HCEC 1CT (cell line): ENCODE measurements at places on chromosomes 5 and 9.

- DNase-seq: no peak
Observed at GRCh38 chr5:177312649-177313181, 1.0 kb upstream of the MXD3 start.

DNA sequence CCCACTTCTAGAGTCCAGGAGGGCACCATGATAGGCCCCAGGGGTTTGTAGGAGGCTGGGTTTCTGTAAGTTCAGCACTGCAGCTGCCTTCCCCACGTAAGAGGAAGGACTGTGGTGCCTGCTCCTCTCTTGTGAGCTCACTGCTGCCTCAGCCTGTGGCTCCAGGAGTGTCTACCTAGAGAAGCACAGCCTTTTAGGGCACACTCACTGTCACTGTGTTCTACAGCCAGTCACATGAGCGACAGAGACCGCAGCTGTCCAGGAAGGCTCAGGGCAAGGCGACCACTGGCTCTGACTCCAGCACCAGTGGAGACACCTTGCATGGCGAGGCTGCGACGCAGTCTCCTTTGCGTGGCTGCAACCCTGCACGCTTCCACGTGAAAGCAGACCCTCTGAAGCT lies 72.8 kb downstream of the OTULIN start:
- no peak for DNase-seq

DNA sequence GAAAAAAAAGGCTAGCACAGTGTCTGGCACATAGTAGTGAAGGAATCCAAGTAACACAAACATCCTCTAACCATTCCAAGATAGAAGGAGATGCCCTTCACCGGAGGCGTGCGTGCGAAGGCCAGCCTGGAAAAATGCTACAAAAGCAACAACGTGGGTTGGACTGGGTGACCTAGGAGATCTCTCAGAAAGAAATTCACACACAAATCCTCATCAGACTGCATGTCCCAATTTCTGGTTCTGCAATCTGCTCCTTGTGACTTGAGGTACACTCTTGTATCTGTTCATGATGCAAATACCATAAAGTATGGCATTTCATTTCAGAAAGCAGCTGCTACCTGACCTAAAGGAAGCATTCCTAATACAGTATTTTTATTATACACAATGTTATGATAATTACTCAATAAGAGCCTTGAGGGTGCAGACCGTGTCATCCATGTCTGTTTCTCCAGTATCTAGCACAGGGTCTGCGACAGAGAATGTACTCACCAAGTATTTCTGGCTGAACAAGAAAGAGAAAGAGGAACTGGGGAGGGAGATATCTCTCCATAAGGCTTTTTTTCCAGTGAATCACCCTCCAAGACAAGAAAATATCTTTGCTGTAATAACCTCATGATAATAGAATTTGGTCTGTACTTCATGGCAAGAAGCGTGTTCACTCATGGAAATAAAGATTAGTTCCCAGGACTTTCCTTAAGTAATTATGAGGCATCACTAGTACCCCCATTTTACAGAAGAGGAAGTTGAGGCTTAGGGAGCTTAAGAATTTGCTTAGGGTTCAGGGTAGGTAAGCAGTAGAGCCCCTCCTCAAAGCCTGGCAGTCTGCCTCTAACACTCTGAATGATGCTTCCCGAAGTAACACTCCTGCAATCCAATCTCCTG lies 138.3 kb downstream of the CDK5RAP2 start:
- peak; percentile 21 for DNase-seq

DNA sequence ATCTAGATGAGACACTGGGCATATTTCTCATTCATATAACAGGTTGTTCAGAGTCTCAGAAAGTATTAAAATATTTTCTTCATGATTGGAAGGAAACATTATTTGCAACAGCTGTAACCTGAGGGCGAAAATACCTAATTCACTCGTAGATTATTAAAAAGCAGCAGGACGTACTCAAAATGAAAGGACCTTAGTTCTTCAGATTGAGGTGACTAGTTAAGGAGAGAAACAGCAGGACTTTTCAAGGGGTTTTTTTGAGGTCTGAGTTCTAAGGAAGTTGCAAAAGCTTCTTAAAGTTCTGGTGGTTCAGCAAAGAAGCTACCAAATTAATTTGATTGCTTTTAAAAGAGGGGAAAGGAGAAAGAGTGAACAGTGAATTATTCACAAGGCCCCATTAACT lies 174.9 kb downstream of the TMEM161B start:
- DNase-seq: no peak

GRCh38 chr9:75601280-75601679 lies 289.2 kb upstream of the PCSK5 start:
- DNase-seq: no peak

- no peak for DNase-seq
Observed at GRCh38 chr5:172596638-172597231, 44.3 kb upstream of the NEURL1B start.

DNA sequence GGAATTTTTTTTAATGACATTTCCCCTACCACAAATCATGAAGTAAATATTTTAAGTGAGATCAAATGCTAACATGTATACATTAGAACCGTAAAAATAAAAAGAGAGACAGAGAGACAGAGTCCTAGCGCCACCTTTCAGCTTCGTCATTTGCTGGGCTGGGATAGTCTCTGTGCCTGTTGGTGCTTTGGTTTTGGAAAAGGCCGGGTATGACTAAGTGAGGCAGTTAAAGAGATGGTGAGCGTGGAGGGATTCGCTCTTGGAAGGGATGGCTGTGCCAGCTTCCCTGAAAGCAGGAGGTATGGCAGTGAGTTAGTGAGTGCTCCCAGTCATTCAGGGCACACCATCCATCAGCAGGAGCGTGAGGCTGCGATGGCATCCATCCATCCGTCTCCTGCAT lies 729.6 kb upstream of the WWC1 start:
- DNase-seq: no peak

- DNase-seq: no peak
Observed at GRCh38 chr9:81798606-81799005, 109.3 kb upstream of the TLE1 start.

DNA sequence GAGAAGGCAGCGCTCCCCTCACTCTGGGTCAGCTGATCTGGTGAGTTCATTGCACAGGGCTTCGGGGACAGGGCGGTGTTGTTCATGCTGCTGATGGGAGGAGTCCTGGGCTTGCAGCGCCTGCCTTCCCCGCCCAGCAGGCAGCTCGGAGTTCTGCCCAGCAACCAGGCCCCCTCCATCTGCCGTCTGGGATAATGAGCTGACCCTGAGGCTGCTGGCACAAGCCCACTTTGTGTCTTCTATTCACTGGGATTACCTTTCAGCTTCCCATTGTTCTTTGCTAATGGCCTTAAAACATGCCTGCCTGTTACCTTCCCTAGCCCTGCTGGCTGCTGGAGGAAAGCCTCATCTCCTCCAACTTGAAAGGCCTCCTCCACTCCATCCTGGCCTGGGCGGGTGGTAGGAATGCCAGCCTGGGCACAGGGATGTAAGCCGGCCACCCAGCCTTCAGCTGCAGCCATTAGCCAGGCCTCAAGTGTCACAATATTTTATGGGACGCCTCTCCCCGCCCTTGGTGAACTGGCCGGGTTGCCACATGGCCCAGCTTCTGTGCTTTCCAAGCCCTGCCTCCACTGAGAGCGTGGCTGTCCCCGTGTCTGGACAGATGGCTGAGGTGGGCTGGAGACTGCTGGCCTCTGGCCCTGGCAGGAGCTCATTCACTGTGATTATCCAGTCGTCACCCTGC lies 70.4 kb downstream of the GADD45G start:
- no peak for DNase-seq

DNA sequence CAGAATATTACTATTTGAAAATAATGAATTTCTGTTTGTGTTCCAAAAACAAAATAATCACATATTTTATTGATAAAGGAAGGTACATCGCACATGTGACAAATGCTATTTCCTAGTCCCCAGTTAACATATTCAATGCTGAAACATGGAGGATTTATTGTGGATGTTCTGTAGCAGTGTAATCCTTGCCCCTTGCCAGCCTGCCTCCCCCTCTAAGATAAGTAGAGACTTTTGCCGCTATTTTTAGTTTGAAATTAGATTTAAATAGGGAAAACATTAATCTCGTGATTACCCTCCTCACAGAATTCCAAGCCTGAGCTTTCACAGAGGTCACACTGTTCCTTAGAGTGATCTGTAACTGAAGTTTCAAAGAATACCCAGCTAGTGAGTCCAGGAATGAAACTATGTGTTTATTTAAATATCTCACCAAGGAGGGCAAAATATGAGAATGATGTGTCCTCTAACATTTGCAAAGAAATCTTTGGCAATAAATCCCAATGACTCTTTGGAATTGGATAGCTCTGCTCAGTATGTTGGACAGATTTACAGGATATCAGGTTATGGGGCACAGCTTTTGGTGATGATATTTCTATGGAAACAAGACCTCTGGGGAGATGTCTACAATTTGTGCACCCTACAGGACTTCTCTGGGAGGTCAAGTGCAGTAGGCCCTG lies 17.3 kb downstream of the CTXN3 start:
- DNase-seq: no peak

- DNase-seq: no peak
Observed at GRCh38 chr5:151904909-151905308, 19.7 kb downstream of the GLRA1 start.

DNA sequence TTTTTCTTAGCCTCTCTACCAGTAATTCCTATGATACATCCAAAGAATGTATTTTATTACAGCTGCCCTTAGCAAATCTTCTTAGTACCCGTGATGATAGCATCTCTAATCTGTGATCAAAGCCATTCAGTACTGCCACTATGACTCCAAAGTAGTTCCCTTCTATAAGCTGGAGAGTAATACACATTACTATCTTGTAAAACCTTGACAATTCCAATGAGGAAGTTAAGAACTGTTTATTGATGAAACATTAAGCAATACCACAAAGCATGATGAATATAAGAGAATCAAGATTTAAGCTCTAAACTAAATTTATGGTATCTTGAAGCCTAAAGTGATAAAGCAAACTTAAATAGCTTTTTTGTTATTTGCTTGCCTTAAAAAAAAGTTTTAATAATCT lies 86.1 kb downstream of the SMIM23 start:
- DNase-seq: no peak

DNA sequence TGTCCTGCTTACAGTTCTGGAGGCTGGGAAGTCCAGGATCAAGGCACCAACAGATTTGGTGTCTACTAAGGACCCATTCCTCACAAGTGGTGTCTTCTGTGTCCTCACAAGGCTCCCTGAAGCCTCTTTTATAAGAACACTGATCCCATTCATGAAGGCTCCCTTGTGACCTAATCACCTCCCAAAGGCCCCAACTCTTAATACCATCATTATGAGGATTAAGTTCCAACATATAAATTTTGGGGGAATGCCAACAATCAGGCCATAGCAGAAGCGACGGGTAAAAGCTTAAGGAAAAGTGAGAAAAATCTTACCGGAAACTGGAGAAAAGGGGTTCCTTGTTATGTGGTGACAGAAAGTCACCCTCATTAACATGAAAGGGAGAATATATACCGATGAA lies 11.2 kb downstream of the CTNNAL1 start:
- no peak for DNase-seq
